ENCODE measurements at places on chromosomes 5 and 9.

DNA sequence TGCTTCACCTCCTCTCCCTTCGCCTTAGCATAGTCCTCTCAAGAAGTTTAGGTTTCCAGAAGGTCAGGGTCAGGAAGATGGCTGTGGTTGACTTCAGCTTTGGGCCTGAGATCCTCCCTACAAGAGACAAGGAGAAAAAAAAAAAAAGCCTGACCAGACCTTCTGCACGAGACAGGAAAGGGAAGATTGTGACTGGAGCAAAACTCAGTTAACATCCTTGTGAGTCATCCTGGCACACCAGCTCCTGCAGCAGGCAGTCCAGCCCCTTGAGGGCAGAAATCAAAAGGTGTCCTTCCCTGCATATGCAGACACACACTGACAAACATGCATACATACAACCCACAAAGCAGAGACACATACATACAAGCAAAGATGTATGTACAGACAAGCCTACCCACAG, 18.0 kb upstream of the ENHO start:
- DNase-seq: peak; percentile 11

DNA sequence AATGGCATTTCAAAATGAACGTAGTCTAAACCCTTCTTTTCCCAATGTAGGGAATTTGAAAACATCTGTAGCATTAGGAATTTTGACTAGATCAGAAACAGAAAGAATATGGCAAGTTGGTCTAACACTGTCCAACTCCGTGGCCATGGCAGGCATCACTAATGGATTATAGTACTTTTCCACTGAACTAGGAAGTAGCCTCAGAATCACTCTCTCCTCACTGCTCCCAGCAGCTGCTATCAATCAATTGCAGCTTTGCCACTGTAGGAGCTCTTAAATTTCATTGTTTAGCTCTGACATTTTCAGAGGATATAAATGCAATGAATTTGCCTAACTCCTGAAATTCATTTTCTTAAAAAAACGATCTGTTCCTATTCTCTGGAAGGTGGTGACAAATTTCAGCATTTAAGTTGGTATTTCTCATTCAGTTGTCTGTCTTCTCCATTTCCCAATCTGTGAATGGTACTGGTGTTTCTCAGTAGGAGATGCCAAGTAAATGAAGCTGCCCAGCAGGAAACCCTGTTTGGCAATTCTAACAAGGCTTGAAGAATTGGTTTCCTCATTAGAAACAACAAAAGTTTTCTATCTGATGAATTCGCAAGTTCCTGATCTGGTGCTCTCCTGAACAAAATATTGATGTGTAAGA, 64.7 kb downstream of the TLR4 start:
- no peak for DNase-seq

- no peak for DNase-seq
Measured at GRCh38 chr5:51908215-51908614, 525.0 kb downstream of the ISL1 start.

- DNase-seq: no peak
Measured at GRCh38 chr9:860706-861105, 19.2 kb downstream of the DMRT1 start.

GRCh38 chr5:53730943-53731342, 170.5 kb downstream of the NDUFS4 start:
- DNase-seq: peak; percentile 98

- DNase-seq: no peak
Measured at GRCh38 chr5:157729858-157730257, 1.4 kb upstream of the THG1L start.

DNA sequence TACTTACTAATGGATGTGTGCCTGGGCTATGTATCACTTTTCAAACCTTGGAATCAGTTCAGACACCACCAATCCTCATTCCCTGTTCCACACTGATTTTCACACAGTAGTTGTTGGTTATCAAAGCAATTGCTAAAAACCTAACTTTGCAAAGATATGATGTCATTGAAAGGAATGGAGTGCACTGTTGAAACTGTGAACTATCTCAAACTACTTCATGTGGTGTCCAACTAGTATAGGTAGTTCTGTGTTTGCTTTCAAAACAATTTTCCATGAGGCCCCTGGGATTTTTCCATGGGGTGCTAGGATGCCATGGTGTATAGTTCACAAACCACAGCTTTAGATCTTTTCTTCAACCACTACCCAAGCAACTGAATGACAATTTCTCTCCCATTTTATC, 17.8 kb downstream of the INIP start:
- no peak for DNase-seq

- no peak for DNase-seq
Measured at GRCh38 chr5:117486879-117487391, 912.3 kb upstream of the SEMA6A start.

DNA sequence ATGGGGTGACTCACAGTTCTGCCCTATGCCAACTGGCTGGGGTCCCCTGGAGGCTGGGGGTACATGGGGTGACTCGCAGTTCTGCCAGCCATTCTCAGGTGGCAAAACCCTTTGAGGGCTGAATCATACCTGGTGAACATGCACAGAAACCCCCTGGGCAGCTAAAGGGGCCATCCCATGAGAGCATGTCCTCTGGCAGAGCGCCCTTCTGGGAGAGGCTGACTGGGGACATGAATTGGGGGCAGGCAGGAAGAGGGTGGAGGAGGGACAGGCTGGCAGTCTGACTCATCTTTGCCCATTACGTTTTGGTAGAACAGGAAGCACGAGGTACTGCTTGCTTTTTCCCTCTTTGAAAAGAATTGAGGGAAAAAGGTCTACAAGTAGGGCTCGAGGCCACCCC, 16.7 kb downstream of the TRAF1 start:
- DNase-seq: peak; percentile 43

- no peak for DNase-seq
Measured at GRCh38 chr5:92364986-92365550, 982.0 kb upstream of the ARRDC3 start.

- peak; percentile 35 for DNase-seq
Measured at GRCh38 chr5:151318850-151319732, 15.5 kb upstream of the SLC36A3 start.

- DNase-seq: no peak
Measured at GRCh38 chr9:36717276-36717675, 144.6 kb downstream of the MELK start.

- DNase-seq: no peak
Measured at GRCh38 chr9:123742009-123742767, 187.7 kb downstream of the DENND1A start.

DNA sequence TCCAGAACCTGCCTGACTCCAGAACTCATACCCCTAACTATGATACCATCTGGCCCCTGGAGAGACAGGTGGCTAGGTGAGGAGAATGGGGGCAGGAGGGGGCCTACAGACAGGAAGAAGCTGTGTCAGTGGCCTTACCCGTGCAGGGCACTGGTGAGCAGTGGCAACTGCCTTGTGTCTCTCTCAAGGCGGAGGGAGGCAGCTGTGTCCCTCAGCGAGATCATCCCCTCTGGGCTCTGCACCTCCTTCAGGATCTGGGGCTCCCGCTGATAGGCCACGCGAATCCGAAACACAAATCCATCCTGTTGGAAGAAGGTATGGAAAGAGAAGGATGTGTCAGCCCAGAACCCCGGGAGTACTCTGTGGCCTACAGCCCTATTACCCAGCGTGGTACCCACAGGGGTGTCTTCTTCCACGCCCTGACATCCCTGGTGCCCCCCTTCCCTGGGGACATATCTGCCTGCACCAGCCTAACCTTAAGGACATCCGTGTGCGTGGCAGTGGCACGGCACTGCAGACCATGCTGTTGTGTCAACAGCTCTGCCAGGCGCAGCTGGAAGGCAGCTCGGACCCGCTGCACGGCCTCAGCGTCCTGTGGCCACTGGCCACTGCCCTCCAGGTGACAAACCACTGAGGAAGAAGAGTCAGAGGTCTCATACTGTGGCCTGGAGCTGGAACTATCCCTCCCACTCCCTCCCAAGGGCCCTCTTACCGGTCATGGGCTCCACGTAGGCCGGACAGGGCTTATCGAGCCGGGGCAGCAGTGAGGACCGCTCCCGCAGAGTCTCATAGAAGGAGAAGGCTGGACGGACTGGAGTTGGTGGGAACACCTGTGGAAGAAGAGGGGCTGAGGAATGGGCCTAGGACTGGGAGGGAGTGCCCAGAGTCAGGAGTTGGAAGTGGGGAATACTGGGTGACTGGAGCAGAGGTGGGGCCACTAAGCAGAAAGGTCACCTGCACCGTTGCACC, 7.8 kb downstream of the NOL6 start:
- DNase-seq: no peak

DNA sequence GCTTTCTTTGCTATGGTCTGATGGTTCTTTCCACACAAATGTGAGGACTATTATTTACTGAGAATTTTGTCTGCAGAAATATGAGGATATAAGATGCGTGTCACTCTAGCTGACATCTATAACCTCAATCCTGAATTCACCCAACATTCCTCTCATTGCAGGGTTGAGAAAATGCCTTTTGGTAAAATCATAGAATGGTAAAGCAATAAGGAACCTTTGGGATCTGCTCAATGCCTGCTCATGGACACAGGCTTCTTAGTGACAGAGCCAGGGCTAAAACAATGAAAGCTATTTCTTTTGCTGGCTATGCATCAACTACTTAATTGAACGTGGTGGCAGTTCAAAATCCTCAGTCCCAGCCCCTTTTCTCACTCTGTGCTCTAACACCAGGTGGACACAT, 199.6 kb downstream of the GAS1 start:
- no peak for DNase-seq

DNA sequence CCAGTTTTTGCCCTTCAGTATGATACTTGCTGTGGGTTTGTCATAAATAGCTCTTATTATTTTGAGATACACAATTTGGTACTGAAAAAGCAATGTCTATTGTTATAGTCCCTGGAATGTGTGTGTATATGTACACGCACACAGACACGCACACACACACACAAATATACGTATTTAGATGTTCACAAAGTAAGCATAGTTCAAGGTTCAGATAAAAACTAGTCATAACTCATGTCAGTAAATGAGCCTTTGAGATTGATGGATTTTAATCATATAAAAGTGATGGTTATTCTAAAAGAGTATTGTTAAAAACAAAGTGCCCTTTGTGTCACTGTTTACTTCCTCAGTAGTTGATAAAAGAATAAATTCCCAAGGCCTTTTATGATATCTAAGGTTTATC, 147.3 kb downstream of the PARP8 start:
- DNase-seq: no peak
